ENCODE measurements at places on chromosomes 6 and 20.

DNA sequence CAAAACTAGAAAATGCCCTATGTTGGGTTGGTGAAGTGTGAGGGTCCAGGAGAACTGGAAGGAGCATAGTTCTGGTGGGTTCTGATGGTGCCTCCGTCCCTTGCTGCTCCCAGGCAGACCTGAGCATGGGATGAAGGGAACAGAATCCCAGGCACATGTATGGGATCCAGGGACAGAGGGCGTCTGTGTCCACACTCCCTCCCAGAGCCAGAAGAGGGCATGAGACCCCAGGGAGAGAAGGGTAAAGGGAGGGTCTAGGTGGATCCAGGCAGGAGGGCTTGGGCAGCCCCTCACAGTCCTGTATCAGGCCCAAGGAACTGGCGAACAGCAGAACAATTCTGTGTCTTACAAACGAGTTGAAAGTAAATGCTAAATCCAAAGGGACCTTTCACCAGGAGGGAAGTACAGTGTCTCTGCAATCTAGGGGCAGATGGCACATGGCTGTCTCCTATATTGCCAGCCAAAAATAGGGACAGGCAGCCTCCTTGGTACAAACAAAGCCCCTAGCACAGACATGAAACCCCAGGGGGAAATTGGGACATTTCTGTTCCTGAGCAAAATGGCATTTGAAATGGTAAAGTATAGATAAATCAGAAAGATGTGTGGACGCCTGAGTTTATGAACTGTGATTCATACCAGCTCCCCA, 2.5 kb upstream of the BPIFA1 start:
- no peaks in the 10 kb centered on the region for H3K36me3 ChIP-seq
- DNase-seq = no peak
- H3K27ac ChIP-seq = no peak overlapping the region
- peaks cover 3% of the 10 kb centered on the region for H3K27me3 ChIP-seq
- no peaks in the 10 kb centered on the region for H3K4me1 ChIP-seq

- peak; percentile 93 for DNase-seq
- no peaks in the 10 kb centered on the region for H3K36me3 ChIP-seq
- no peak overlapping the region for H3K4me3 ChIP-seq
- H3K27ac ChIP-seq = no peak overlapping the region
- peaks cover 13% of the 10 kb centered on the region for H3K4me1 ChIP-seq
- H3K27me3 ChIP-seq = no peaks in the 10 kb centered on the region
Measured at GRCh38 chr6:53862662-53863462, 68.1 kb downstream of the LRRC1 start.

DNA sequence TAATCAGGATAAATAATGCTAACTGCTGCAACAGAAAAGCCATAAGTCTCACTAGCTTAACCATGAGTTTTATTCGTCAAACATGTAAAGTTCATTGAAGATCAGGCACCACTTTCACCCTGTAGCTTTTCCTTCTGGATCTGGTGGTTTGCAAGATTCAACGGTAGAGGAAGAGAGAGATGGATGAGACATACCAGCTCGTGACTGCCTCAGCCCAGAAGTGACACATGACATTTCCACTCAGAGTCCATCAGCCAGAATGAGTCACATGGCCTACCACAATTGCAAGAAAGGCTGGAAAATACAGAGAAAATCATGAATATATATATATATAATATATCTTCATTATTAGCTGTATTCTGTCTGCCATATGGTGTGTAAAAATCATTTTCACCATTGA, 29.0 kb downstream of the SPTLC3 start:
- H3K4me1 ChIP-seq = peaks cover 2% of the 10 kb centered on the region
- no peak overlapping the region for H3K4me3 ChIP-seq
- no peaks in the 10 kb centered on the region for H3K36me3 ChIP-seq
- no peaks in the 10 kb centered on the region for H3K27me3 ChIP-seq

DNA sequence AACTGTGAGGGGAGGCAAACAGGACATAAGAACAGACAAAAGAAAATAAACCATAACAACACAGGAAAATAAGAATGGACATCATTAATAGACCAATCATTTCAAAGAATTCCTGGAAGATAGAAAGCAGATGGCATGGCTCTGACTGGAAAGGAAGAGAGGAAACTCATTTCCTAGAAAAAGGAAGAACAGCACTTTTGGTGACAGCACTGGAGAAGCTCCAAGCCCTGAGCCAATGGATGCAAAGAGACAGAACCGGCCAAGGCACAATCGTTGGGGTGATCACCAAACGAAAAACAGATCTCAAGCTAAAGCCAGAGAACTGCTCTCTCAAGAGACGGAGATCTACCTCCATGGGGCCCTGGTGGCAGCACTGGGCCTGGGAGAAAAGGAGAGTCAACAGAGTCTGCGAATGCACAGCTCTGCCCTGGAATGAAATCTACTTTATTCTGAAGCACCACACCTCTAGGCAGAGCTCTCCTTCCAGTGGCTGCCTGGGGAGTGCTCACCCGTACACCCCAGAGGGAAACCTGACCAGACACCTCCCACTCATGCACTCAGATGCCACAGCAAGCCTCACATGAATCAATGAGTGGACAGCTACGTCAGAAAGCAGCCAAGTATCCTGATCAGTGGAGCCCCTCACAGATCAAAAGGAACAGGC, 24.2 kb downstream of the KIAA0319 start:
- no peaks in the 10 kb centered on the region for H3K27me3 ChIP-seq
- H3K27ac ChIP-seq = no peak overlapping the region
- H3K4me1 ChIP-seq = no peaks in the 10 kb centered on the region
- DNase-seq = no peak
- no peaks in the 10 kb centered on the region for H3K36me3 ChIP-seq
- H3K4me3 ChIP-seq = no peak overlapping the region

- DNase-seq = no peak
- H3K4me1 ChIP-seq = no peaks in the 10 kb centered on the region
- H3K4me3 ChIP-seq = no peak overlapping the region
- no peaks in the 10 kb centered on the region for H3K36me3 ChIP-seq
Measured at GRCh38 chr6:110434961-110435602, 19.7 kb upstream of the DDO start.

DNA sequence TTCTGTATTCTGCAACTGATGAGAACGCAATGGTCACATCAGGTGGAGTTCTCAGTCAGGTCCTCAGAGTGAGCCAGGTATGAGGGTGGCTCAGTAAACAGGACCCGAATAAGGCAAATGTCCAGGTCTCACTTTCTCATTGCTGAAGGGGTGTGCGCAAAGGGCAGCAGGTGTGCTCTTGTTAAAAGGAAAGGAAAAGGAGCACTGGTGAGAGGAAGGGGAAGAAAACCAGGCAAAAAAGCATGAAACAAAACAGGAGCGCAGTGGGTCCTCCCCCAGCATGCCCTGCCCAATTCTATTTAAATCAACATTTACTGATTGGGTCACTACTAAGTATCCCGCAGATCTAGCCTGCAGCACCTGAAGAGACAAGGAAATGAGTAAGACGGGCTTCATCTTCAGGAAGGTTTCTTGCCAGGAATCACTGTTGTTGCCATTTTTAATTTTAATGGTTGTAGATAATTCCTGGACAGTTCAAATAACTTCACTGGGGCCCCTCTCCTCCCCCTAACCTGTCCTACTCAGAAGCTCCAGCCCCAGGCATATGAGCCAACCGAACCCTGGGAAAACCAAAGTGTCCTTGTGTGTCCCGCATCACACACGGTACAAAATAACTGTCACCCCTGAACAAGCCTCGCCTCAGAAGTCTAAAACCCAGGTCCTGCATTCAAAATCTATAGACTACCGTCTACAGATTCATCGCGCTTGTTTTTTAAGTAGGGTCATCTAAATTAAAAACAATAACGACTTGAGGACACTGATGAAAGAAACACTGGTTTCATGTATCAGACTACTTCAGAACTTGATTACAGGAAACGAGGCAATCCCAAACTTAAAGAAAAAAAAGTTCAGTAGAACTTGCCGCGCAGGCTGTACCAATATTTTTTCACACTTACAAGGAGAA, 980 bp downstream of the MBOAT1 start:
- H3K4me3 ChIP-seq = peak overlapping the region; percentile 93
- H3K27ac ChIP-seq = no peak overlapping the region
- no peaks in the 10 kb centered on the region for H3K27me3 ChIP-seq
- peak; percentile 31 for DNase-seq
- peaks cover 6% of the 10 kb centered on the region for H3K4me1 ChIP-seq
- H3K36me3 ChIP-seq = no peaks in the 10 kb centered on the region

DNA sequence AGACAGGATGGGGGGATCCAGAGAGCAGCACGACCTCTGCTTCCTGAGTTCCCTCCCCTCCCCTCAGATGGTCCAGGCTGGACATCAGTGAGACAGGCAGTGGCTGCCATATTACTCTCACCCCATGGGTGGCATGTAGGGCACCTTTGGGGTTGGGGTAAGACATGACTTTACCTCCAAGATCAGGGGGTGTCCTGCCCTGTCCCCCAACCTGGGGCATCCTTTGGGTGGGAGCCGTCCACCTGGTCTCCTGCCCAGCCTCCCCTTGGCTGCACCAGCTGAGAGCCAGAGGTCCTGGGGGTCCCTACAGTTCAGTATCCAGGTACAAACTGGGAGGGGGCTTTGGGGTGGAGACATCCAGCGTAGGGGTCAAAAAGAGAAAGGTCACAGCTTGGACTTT, 48.7 kb upstream of the SLCO4A1 start:
- H3K27ac ChIP-seq = no peak overlapping the region
- peaks cover 22% of the 10 kb centered on the region for H3K27me3 ChIP-seq
- no peaks in the 10 kb centered on the region for H3K4me1 ChIP-seq
- no peak overlapping the region for H3K4me3 ChIP-seq
- DNase-seq = no peak
- no peaks in the 10 kb centered on the region for H3K36me3 ChIP-seq

GRCh38 chr20:49516916-49517804, 34.7 kb upstream of the KCNB1 start:
- H3K4me1 ChIP-seq = no peaks in the 10 kb centered on the region
- no peaks in the 10 kb centered on the region for H3K36me3 ChIP-seq
- no peak for DNase-seq
- no peak overlapping the region for H3K4me3 ChIP-seq

- no peak overlapping the region for H3K27ac ChIP-seq
- DNase-seq = no peak
- H3K4me1 ChIP-seq = peaks cover 9% of the 10 kb centered on the region
Measured at GRCh38 chr6:42030585-42031506, 19.5 kb upstream of the TAF8 start.

DNA sequence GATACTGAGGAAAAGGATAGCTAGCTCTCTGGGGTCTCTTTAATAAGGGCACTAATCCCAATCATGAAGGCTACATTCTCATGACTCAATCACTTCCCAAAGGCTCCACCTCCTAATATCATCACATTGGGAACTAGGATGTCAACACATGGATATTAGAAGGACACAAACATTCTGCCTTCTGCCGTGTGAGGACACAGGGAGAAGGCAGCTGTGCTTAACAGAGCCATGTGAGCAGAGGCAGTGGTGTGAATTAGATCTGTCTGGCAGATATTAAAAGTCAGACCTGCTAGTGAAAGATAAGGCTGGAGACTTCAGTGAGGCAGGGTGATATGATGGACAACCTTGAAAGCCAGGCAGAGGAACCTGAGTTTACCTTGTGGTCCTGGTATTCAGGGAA, 341.9 kb downstream of the ARHGAP18 start:
- no peaks in the 10 kb centered on the region for H3K4me1 ChIP-seq
- no peak for DNase-seq
- H3K4me3 ChIP-seq = no peak overlapping the region
- peaks cover 2% of the 10 kb centered on the region for H3K27me3 ChIP-seq
- H3K27ac ChIP-seq = no peak overlapping the region
- H3K36me3 ChIP-seq = no peaks in the 10 kb centered on the region

- H3K4me1 ChIP-seq = no peaks in the 10 kb centered on the region
- DNase-seq = no peak
- no peak overlapping the region for H3K4me3 ChIP-seq
- no peaks in the 10 kb centered on the region for H3K27me3 ChIP-seq
- H3K27ac ChIP-seq = no peak overlapping the region
- no peaks in the 10 kb centered on the region for H3K36me3 ChIP-seq
Measured at GRCh38 chr6:38786486-38786885, 71.4 kb downstream of the DNAH8 start.

DNA sequence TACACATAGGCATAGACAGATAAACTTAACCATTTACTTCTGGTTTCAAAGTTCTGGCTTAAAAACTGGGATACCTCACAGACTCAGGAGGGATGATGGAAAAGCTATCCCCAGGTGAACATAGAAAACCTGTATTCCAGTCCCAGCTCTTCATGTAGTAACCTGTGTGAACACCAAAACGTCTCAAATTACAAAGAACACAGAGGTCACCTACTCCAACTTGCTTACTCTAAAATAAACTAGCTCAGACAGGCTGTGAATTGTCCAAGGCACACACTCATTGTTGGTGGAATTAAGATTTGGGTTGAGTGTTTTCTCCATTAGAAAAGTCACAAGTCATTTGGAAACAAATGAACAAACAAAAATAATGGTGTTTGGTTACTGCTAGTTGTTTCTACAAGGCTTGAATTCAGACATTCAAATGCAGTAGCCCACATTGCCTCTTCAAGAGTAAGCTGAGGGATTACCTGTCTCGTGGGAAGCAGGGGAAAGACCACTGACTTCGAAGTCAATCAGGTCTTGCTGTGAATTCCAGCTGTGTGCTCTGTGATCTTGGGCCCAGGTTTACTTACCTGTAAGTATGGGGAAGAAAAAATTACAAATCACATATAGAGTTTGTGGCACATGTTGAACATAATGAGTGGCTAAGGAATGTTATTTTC, 48.2 kb upstream of the LRRC1 start:
- H3K4me3 ChIP-seq = no peak overlapping the region
- DNase-seq = no peak
- no peak overlapping the region for H3K27ac ChIP-seq
- H3K4me1 ChIP-seq = no peaks in the 10 kb centered on the region
- no peaks in the 10 kb centered on the region for H3K27me3 ChIP-seq

DNA sequence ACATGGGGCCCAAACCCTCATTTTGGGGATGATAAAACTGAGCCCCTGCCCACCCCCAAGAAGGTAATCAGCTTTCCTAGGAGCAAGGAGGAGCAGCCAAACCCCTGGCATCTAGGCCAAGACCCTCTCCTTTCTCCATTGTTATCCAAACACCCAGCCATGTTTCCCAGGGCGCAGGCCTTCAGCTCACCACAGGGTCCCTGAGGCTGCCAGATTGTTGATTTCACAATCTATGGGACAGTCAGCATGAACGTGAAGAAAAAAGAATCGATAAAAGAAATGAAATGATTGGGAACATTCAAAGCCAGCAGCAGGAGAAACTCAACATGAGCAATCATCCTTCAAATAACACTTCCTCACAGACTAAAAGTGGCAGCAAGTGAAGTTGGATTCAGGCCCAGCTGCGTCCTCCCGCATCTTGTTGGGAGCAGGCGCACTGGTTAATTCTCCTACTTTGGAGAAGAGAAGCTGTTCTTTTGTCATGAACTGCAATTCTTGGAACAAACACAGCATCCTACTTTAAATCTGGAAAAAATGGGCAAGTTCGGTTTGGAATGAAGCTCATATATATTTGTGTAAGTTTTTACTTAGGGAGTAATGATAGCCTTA, 241.8 kb upstream of the PRDM1 start:
- no peaks in the 10 kb centered on the region for H3K27me3 ChIP-seq
- H3K36me3 ChIP-seq = no peaks in the 10 kb centered on the region
- peak; percentile 28 for DNase-seq

DNA sequence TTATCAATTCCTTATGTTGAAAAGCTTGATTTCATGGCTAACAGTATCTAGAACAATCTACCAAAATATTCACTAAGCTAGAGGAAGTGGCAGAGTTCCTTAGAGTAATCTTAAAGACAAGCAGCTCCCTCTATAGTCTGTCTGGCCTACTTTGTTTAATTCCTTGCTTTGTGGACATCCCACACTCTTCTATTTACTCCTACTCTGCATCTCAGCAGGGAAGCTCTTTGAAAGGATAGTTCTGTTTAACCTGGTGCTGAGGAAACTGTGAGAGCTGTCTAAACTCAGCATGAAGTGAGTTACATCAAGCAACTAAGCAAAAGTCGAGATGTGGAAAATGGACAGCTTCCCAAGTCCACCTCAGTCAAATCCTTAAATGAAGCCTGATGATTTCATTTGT, 4.3 kb downstream of the REV3L start:
- peaks cover 8% of the 10 kb centered on the region for H3K4me1 ChIP-seq
- no peaks in the 10 kb centered on the region for H3K36me3 ChIP-seq
- H3K4me3 ChIP-seq = no peak overlapping the region
- H3K27me3 ChIP-seq = no peaks in the 10 kb centered on the region
- no peak overlapping the region for H3K27ac ChIP-seq

Measured in IMR-90 (cell line).